ENCODE measurements at places on chromosomes 2 and 18.

GRCh38 chr2:151159109-151159662 is 102.5 kb downstream of the RBM43 start:
- H3K4me1 ChIP-seq, result no peaks in the 10 kb centered on the region
- no peak for DNase-seq
- no peak overlapping the region for H3K27ac ChIP-seq

- no peak overlapping the region for H3K4me3 ChIP-seq
- no peak for DNase-seq
- peaks cover 21% of the 10 kb centered on the region for H3K4me1 ChIP-seq
- H3K27me3 ChIP-seq, result no peaks in the 10 kb centered on the region
- H3K27ac ChIP-seq, result no peak overlapping the region
Measured at GRCh38 chr2:219291910-219292490, 12.8 kb downstream of the DNAJB2 start.

- no peaks in the 10 kb centered on the region for H3K36me3 ChIP-seq
- H3K27ac ChIP-seq, result no peak overlapping the region
- H3K4me3 ChIP-seq, result peak overlapping the region; percentile 62
- peaks cover 100% of the 10 kb centered on the region for H3K27me3 ChIP-seq
Measured at GRCh38 chr2:172095146-172095904, 7.4 kb downstream of the DLX2 start.

- peaks cover 34% of the 10 kb centered on the region for H3K4me1 ChIP-seq
- no peak for DNase-seq
- no peak overlapping the region for H3K27ac ChIP-seq
- no peaks in the 10 kb centered on the region for H3K27me3 ChIP-seq
- no peak overlapping the region for H3K4me3 ChIP-seq
Measured at GRCh38 chr2:99354070-99354469, 16.9 kb downstream of the EIF5B start.

DNA sequence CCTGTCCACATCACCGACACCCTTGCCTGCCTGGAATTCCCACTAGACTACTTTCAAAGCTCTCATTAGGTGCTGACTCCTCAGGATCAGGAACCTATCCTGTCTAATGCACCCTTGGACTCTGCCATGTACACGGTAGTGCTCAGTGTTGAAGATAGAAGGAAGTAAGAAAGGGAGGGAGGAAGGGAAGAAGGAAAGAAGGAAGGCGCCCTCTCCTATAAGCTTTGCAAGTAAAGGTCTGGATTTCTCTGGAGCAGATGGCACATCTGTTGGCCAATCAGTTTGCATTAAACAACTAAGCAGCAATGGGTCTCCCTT is 45.3 kb downstream of the SCTR start:
- H3K36me3 ChIP-seq, result no peaks in the 10 kb centered on the region
- peaks cover 13% of the 10 kb centered on the region for H3K27me3 ChIP-seq
- H3K27ac ChIP-seq, result no peak overlapping the region
- no peak for DNase-seq
- H3K4me1 ChIP-seq, result peaks cover 65% of the 10 kb centered on the region
- no peak overlapping the region for H3K4me3 ChIP-seq

DNA sequence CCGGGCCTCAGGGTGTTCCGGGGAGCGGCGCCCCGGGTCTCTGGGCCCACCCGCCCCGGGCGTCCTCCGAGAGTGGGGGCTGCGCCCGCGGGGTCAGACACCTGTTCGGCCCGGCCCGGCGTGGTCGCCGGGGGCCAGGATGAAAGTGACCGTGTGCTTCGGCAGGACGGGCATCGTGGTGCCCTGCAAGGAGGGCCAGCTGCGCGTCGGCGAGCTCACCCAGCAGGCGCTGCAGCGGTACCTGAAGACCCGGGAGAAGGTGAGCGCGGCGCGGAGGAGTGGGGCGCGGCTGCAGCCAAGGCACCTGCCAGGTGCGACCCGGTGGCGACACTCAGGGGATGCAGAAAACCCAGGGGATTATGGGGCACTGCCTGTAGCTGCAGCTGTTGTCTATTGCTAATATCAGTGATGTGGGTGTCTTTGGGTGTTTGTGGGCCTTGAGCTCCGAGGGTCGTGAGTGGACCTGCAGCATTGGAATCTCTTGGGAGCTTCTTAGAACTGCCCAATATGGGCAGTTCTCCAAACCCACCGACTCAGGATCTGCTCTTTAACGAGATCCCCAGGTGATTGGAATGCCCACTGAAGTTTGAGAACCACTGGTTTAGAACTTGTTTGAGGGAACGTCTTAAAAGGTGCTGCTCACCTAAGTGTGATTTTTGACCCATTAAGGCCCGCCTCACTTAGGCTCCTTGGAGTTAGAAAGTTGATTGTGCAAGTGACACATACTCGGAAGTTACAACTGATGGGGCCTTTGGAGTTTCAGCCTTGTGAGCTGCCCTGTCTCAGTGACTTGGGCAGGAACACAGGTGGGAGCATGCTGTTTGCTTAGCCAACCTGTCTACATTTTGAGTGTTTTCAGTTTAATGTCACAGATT is 823 bp downstream of the PARD3B start:
- peaks cover 40% of the 10 kb centered on the region for H3K4me1 ChIP-seq
- no peak for DNase-seq
- H3K27me3 ChIP-seq, result no peaks in the 10 kb centered on the region

GRCh38 chr2:219041252-219041651 is at the start of gene CFAP65:
Gene CFAP65, minus strand, starts transcription at chr2:219041516. Its CDS starts 2,468 bp downstream, at chr2:219039048.
- H3K4me3 ChIP-seq, result peak within 1 kb of the TSS; percentile 45
- H3K27ac ChIP-seq, result no peak within 1 kb of the TSS
- peaks cover 5% of the 10 kb centered on the region for H3K4me1 ChIP-seq
- no peaks in the 10 kb centered on the region for H3K36me3 ChIP-seq
